ENCODE measurements at places on chromosomes 1 and 21.

DNA sequence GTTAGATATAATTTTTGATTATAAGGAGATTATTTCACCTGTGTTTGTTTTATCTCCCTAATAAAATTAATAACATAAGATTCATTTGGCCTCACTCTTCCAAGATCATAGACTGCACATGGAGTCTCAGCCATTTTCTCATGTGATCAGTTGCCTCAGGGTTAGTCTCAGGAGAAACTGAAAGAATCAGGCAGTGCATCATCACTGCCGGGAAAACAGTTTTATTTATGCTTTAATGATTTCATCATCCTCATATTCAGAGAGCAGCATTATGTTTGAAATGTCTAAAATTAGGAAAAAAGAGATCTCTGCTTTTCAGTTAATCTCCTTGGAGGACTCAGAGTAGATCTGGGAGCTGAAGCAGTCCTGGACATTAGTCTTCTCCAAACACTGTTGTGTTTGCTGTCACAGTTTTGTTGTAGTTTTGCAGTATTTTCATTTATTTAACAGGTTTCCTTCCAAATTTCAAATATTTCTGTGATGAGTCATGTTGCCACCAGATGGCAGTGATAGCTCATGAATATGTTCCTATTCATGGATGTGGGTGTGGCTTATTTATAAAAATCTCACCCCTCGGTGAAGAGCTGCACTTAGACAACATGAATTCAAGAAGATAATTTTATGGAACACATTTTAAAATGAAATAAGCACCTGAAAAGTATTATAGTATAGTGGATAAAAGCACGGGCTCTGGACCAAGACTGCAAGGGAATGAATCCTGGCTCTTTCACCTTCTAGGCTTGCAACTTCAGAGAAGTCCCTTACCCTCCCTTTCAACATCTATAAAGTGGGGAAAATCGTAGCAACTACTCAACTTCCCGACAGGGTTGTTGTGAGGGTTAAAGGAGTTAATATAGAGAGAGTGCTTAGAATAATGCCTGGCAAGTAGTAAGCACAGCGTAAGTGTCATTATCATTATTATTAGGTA is 31.2 kb downstream of the CHD1L start:
- DNase-seq = peak; percentile 73

GRCh38 chr1:87178441-87178840 is 150.2 kb upstream of the LMO4 start:
- no peak for DNase-seq

DNA sequence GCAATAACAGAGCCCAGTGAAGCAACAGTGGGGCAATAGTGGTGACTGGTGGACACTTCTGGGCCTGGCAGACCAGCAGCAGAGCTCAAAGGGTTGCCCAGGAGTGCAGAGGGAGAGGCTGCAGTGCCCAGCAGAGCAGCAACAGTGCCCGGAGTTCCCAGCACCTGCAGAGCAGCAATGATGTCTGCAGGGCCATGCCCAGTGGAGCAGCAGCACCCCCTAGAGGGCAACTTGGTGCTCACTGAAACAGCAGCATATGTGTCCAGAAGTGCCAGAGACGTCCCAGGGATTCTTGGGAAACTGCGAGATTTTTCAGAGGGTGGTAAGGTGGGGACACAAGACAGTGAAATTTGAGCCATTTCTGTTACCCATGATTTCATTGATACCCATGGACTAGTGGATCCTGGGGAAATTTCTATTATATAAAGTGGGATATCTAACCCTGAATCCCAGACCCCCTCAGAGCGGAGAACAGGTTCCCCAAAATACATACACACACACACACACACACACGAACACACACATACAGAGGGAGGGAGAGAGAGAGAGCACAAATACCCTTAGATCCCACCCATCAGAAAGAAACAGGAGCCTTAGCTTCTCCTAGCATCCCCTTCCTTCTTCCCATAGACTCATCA is 156.9 kb upstream of the GJB5 start:
- DNase-seq = peak; percentile 86

DNA sequence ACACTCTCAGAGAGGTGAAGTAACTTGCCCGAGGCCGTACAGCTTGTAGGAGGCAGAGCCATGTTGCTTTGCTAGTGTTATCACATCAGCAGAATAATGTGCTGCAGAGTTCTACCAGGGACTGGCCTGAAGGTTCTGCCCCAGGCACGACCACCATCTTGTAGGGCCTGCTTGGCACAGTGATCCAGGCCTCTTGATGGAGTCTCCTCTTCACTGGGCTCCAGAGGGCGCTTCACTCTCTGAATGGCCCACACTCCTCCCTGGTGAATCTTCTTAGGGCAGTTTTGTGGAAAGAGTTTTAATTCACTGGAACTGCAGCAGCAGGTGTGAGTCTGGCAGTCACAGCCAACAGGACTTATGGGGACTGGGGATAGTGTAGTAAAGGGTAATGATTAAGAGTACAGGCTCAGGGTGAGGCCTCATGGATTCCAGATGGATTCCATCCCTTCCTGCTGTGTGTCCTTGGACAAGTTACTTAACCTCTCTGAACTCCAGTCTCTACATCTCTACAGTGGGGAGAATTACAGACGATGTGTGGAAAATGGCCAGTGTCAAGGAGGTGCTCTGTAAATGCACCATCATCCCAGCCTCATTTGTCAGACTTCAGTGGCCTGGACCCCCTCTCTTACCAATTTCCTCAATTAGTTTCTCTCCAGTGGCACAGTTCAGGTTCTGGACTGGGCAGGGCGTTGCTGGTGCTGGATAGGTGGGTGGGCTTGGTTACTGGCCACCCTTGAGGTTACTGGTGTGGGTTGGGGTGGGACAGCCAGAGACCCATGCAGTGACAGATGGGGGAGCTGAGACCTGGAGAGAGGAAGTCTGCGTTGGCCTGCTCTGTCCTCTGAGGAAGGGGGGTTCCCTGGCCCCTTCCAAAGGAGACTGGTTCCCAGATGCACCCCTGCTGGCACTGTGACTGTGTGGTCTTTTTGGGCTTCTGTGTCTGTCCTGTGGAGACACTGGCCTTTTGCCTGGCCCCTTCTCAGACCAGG is 45.9 kb upstream of the CSF3R start:
- DNase-seq = no peak

GRCh38 chr1:169326956-169327268 is 40.7 kb downstream of the NME7 start:
- no peak for DNase-seq

DNA sequence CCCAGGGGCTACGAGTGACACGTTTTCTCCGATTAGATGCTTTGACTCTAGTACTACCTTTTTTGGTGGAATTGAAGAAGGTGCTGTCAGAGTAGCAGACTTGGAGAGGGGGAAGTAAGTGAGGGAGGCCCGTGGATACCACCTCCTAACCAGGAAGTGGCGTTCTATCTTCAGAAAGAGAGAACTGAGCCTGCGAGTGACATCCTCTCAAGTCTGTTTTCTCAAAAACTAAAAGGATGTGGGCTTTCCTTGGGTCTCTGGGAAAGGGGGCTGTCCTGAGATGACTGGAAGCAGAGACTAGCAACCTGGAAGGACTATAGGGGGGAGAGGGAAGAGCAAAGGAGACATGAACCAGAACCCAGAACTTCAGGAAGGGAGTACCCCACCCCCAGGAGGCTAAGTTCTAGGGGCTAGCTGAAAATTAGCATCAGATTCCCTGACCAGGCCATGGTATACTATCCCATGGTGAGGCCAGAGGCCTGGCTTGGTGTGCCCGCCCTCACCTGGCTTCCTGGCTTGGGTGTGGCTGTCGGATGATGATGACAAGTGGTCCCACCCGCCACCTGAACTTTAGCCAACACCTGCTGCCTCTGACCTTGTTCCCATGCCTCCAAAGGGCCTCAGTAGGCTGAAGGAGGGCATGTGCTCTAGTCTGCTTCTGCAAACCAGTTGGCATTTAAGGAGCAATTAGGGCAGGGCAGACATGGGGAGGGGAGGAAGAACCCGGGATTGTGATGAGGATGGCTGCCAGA is 49.1 kb downstream of the ATP2B4 start:
- no peak for DNase-seq

DNA sequence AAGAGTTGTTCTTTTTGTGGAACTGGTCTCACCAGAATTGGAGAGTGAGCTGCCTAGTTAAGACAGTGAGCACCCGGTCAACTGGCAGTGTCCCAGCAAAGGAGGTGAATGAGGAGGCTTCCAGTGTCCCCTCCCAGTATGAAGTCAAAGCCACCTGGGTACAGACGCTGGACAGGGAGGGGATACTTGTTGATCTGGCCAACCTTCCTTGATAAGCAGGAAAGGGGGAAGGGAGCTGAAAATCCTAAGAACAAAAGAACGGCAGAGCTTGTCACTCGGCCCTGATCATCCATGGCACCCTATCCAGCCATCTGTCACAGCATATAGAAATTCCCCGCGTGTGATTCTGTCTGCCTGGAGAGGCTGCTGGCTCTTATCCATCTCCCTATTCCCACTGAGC is 91.5 kb downstream of the SSBP3 start:
- peak; percentile 31 for DNase-seq

- no peak for DNase-seq
These were observed 71.0 kb downstream of the EBNA1BP2 start for GRCh38 chr1:43101061-43101460.

- no peak for DNase-seq
These were observed 236.6 kb upstream of the GJB5 start for GRCh38 chr1:34518146-34518699.

- no peak for DNase-seq
These were observed 8.0 kb downstream of the MMEL1 start for GRCh38 chr1:2624735-2625300.

DNA sequence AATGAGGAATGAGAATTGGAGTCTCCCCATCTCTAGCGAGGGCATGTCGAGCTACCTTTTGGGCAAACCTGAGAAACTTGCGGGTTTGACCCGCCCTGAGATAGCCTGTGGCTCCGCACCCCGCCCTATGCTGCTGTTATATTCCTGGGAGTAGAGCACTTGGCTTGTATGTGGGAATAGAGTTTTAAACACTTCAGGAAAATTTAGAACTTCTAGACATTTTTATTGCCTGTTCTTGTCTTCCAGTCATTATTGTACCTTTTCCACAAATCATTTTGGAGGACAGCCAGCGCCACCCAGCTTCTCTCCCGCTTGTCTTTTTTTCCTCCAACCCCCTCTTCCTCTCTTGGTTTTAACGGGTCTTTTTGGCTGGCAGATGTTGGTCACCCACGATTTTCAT is 738 bp downstream of the GNPAT start:
- DNase-seq = peak; percentile 23

- no peak for DNase-seq
These were observed 299.6 kb upstream of the NCAM2 start for GRCh38 chr21:20698585-20698984.

GRCh38 chr1:67795179-67795912 is 37.9 kb downstream of the GNG12 start:
- DNase-seq = no peak

DNA sequence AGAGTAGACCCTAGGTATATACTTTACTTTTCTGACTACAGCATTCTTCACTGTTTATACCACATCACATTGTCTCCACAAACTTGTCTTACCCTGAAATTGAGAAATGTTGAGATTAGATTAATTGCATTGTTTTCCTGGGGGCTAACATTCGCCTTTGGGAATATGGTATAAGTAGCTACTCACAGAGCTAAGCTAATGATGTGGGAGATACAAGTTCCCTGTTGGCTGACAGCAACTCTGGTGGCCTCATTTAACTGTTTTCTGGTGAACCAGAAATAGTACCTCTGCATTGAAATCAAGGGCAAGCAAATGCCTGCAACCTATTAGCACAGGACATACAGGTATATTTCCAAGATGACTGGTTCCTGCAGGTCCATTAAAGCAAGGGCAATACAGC is 13.2 kb upstream of the VCAM1 start:
- no peak for DNase-seq

DNA sequence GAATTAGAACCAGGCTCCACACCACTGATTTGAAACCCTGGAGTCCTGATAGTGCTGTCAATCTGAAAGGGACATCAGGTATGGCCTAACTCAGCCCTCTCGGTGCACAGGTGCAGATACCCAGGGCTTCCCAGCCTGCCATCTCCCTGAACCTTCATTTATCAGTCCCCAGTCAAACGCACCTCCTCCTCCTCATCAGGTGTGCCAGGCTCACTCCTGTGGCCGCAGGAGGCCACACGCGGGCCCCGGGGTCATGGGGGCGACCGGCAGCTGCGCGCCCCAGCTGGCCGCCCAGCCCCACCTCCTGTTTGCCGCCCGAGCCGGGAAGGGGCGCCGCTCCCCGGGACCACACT is 572 bp downstream of the FUCA1 start:
- DNase-seq = no peak

DNA sequence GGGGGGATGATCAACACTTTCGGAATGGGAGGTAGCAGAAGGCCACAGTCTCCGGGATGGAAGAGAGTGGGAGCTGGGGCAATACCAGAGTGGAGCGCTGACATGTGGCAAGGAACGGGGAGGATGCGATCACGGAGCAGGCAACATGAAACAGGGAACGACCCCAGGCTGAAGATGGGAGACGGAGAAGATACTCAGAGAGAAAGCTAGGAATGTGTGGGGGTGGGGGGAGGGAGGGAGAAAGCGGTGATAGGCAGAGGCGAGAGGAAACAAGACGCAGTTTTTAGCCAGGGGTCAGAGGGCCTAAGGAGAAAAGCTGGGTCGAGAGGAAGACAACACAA is 577 bp downstream of the RAB3GAP2 start:
- DNase-seq = no peak

- DNase-seq = no peak
These were observed 26.4 kb downstream of the GIPC2 start for GRCh38 chr1:78072216-78072615.

DNA sequence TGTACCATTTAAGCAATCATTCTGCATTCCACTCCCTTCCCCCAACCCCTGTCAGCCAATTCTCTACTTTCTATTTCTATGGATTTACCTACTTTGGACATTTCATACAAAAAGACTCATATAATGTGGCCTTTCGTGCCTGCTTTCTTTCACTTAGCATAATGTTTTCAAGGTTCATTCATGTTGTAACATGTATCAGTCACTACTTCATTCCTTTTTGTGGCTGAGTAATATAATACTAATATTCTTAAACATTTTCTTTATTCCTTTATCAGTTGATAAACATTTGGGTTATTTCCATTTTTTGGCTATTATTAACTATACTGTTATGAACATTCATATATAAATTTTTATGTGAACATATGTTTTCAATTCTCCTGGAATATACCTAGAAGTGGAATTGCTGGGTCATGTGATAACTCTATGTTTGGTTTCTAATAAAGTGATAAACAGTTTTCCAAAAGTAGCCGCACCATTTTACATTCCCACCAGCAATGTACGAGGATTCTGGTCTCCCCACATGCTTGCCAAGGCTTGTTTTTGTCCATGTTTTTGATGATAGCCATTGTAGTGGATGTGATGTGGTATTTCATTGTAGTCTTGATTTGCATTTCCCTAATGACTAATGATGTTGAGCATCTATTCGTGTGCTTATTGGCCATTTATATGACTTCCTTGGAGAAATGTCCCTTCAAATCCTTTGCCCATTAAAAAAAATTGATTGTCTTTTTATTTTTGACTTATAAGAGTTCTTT is 61.9 kb upstream of the GNG12 start:
- no peak for DNase-seq

- DNase-seq = no peak
These were observed 8.8 kb upstream of the FGR start for GRCh38 chr1:27643600-27644368.

GRCh38 chr1:6467224-6467623 is 1.3 kb upstream of the TNFRSF25 start:
- DNase-seq = no peak
